Stimulated activated CD4-positive, alpha-beta T cell treated with anti-CD3 and anti-CD28 coated beads, Interleukin-15, amount 100 ng/mL, for 48 hours (primary cell): ENCODE measurements at places on chromosomes 4 and X.
A peak's percentile ranks its signal among the peaks of the same experiment; 100 is the strongest.

DNA sequence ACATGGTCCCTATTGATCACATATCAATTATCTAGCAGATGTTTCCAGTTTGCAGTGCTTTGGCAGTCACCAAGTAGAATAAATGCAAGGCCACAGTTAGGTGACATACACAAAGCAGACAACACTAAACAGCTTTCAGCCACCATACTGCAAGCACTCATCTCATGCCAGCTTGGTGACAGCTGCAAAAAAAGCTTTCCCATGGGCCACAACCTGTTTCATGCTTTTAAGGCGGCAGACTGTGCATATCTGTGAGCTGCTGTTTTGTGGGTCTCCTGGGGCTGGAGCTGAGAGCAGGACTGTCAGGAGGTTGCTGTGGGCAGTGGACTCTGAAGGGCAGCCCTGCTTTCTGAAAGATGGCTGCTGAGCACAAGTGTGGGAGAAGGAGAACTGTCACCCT, 82.6 kb downstream of the FHDC1 start:
- DNase-seq = no peak

DNA sequence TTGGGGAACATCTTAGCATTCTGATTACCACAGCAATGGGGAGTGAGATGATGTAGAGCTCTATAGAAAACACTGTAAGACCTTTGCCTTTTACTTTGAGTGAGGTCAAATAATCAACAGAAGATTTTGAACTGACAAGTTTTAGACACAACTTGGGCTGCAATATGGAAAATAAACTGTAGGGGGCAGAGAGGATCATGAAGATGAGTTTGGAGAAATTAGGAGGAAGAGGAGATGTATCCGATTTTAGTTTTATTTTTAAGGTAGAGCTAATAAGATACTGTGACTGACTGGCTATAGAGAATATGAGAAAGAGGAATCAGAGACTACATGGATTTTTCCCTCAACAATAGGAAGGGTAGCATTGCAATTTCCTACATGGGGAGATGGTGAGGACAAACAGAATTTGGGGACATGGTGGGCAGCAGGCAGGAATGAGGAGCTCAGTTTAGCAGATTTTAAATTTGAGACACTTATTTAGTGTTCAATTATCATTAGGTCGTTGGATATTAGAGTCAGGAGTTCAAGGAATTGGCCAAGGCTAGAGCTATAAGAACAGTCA, 563.1 kb downstream of the INPP4B start:
- DNase-seq = no peak

DNA sequence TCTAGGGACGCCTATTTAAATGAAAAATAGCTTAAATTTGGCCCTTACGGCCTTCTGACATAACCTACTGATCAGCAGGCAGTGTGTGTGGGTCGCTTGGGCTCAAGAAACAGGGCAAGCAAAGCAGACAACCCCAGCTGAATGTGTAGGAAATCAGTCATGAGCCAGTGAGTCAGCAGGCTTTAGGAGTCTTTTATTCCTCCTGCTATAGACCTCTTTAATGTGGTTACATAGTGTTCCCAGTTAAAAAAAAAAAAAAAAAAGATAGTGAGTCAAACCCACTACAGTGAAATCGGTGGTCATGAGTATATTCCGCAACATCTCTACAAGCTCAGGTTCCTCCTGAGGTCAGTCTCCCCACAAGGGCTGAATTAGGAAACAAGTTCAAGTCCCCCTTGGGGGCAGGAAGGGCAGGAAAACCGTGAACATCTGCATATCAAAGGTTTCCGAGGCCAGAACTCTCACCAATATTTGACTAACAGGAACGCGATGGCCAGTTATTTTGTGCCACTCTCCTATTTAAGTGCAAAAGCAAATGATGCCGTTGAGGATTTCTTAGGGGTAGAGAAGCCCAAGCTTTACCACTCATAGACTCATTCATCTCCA, 32.7 kb downstream of the ACSL1 start:
- DNase-seq = peak; percentile 35

GRCh38 chr4:120225527-120225926, 158.9 kb upstream of the MAD2L1 start:
- DNase-seq = no peak

GRCh38 chr4:8917868-8918783, 46.5 kb upstream of the HMX1 start:
- peak; percentile 35 for DNase-seq

GRCh38 chrX:152177497-152178269, 39.3 kb upstream of the MAGEA10 start:
- DNase-seq = no peak
